Mesenteric fat pad (tissue), 1 donor: ENCODE measurements at places on chromosomes 1 and 21. TPM values are rescaled to one million over a fixed set of nuclear protein-coding genes. Genes with fewer than 3 reads are reported as not detected.

Gene LAMC2
- total RNA-seq = 1.0 TPM

Gene AADACL4
- total RNA-seq = not detected

Gene CD1B
- total RNA-seq = not detected

Gene LGR6
- 0.35 TPM for total RNA-seq

DNA sequence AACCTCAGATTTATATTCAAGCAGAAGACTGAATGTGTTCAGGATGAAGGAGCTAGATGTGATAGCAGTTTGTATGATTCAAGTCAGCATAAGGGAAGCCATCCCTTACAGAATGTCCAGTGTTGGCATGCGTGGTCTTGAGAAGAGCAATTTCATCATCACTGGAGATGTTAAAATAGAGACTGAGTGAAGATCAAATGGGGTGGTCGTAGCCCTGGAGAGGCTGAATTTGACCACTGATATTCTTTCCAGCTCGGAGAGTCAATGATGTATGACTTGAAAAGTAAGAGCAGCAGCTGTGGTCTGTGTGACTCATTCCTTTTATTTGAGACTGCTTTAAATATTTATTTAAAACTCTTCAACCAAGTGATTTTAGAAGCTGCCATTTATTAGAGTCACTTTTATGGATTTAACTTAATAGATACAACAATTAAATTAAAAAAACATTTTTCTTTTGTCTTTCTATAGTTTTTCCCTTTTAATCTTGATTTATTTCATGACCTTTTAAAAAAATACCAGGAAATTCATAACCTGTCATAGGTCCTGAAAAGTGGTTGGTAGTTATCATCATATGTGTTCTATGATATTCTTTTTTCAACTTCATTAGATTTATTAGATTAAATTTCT lies 15.5 kb downstream of the FMN2 start:
- DNase-seq = no peak

GRCh38 chr1:54398963-54399528 lies 7.1 kb downstream of the SSBP3 start:
- no peak for DNase-seq

DNA sequence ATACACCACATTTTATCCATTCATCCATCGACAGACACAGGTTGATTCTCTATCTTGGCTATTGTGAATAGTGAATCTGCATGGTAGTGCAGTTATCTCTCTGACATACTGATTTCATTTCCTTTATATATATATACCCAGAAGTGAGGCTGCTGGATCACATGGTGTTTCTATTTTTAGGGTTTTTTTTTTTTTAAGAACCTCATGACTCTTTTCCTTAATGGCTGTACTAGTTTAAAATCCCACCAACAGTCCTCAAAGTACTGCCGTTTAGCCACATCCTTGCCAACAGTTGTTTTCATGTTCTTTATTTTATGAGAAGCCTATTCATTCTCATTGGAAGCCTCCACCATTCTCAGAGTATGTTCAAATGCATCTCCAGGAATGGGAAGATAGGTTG lies 258.7 kb upstream of the SNX7 start:
- DNase-seq = no peak

GRCh38 chr1:37032660-37033354 lies 1.5 kb downstream of the GRIK3 start:
- DNase-seq = no peak

GRCh38 chr1:211133393-211133835 lies 534 bp downstream of the KCNH1 start:
- no peak for DNase-seq

DNA sequence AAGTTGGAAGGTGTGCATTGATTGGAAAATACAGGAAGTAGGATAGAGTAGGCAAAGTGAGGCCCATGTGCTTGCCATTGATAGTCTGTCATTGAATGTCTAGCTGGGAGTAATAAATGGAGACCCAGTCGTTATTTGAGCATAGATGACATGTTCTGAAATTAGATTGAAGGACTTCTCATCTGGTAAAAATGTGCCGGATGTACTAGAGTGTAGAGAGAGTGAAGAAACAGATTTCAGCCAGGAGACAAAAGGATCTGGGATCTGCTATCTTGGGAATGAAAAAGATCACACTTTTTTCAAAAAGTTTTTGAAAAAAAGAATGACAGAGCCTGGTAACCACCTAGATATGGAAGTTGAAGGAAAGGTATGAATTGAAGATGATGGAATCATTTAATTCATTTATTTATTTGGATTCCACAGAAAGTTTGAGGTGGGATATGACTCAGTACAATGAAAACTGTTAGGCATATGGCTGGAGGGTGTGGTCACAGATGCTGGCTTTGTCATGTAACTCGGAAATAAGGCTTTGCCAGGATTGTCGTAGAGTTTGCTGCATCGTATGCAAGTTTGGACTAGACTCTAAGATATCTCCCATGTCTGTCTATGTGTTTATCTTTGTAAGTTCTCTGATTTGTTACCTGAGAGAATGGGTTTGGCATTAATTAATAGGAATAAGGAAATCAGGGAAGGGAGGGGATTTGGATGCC lies 137.1 kb downstream of the PBX1 start:
- no peak for DNase-seq

DNA sequence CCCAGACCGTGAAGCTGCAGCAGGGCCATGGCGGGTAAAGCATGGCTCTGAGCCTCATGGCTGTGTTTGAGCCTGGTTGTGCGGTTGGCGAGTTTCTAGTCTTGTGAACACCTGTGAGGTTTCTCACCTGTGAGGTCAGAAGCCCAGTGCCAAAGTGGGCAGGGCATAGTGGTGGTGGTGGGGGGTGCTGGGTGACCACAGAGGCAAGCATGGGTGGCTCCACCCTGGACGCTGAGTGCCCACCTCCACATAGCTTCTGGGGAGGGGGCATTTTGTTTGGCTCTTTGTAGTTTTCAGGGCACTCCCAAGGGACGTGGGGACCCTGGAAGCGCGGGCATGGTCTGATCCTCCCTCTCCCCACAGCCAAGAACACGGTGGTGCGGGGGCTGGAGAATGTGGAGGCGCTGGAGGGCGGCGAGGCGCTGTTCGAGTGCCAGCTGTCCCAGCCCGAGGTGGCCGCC lies 91.1 kb downstream of the TRIM11 start:
- peak; percentile 55 for DNase-seq

DNA sequence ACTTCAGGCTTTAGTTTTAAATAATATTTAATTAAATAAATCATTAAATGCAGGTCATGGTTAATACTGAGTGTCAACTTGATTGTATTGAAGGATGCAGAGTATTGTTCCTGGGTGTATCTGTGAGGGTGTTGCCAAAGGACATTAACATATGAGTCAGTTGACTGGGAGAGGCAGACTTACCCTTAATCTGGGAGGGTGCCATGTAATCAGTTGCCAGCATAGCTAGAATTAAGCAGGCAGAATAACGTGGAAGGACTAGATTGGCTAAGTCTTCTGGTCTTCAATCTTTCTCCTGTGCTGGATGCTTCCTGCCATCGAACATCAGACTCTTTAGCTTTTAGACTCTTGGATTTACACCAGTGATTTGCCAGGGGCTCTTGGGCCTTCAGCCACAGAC lies 85.3 kb downstream of the MAP3K21 start:
- no peak for DNase-seq

- no peak for DNase-seq
These were observed 374.2 kb upstream of the PROX1 start for GRCh38 chr1:213613549-213613948.

DNA sequence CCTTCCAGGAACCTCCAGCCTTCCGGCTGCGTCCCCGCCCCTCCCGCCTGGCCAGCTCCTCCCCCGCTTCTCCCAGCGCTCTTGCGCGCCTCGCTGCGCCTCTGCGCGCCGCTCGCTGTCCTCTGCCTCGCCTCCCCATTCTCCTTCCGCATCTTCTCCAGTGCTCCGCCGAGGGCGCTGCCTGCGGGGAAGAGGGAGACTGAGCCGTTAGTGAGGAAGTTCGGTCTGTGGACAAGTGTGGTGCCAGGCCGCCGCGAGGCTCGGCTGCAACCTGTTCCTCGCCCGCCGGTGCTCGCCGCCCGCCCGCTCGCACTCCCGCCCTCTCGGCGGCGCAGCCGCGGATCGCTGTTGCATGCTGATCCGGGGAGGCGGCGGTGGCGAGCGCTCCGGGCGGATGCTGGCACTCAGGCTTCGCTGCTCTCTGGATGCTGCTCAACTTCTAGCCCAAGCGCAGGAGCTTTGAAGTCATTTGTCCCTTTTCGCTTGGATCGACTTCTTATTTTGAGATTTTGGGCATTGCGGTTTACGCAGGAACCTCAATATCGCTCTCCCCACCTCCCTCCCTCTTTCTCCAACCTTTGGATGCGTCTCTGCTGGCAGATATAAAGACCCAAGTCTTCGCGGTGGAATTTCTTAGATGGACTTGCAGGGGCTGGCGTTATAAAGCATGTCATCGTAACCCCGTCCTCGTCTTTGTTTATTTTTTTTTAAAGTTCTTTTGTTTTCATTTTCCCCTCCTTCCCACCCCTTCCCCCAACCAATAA lies 614 bp upstream of the CACNA1E start:
- DNase-seq = no peak
